NK-92 treated with Interleukin-12 subunit alpha and Interleukin-12 subunit beta, amount 100 ng/mL, for 24 hours (cell line): ENCODE measurements at places on chromosomes 16 and 17.

GRCh38 chr17:64107500-64108236, 22.3 kb downstream of the ERN1 start:
- DNase-seq = no peak

- DNase-seq = no peak
Observed at GRCh38 chr17:46850688-46851028, 725 bp upstream of the WNT9B start.

- DNase-seq = no peak
Observed at GRCh38 chr17:4162775-4163466, 19.9 kb downstream of the CYB5D2 start.

DNA sequence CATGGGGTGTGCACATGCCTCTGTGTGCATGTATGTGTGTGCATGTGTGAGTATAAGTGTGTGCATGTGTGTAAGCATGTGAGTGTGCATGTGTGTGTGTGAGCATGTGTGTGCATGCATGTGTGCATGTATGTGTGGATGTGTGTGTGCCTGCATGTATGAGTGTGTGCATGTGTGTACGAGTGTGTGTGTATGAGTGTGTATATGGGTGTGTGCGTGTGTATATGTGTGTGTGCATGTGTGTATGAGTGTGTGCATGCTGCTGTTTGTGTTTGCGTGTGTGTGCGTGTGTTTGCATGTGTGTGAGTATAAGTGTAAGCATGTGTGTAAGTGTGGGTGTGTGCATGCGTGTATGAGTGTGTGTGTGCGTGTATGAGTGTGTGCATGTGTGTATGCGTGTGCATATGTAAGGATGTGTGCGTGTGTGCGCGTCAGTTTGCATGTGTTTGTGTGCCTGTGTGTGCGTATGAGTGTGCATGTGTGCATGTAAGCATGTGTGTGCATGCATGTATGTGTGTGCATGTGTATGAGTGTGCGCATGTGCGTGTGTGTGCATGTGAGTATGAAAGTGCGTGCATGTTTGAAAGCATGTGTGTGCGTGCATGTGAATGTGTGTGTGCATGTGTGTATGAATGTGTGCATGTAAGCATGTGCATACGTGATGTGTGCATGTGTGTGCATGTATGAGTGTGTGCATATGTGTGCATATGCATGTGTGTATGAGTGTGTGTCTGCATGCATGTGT, 8.6 kb downstream of the TPSD1 start:
- DNase-seq = no peak

GRCh38 chr17:1753767-1754429, 8.0 kb upstream of the SERPINF1 start:
- DNase-seq = no peak

- no peak for DNase-seq
Observed at GRCh38 chr17:13420878-13421277, 180.9 kb downstream of the HS3ST3A1 start.

GRCh38 chr16:67406111-67406971, 9.9 kb downstream of the ZDHHC1 start:
- DNase-seq = no peak

- no peak for DNase-seq
Observed at GRCh38 chr16:35440875-35441274, 1981.5 kb downstream of the TP53TG3F start.
